ENCODE measurements at places on chromosomes 5 and 9.
A peak's percentile ranks its signal among the peaks of the same experiment; 100 is the strongest.

GRCh38 chr5:72034770-72035169 is 72.5 kb upstream of the MAP1B start:
- no peak for DNase-seq

DNA sequence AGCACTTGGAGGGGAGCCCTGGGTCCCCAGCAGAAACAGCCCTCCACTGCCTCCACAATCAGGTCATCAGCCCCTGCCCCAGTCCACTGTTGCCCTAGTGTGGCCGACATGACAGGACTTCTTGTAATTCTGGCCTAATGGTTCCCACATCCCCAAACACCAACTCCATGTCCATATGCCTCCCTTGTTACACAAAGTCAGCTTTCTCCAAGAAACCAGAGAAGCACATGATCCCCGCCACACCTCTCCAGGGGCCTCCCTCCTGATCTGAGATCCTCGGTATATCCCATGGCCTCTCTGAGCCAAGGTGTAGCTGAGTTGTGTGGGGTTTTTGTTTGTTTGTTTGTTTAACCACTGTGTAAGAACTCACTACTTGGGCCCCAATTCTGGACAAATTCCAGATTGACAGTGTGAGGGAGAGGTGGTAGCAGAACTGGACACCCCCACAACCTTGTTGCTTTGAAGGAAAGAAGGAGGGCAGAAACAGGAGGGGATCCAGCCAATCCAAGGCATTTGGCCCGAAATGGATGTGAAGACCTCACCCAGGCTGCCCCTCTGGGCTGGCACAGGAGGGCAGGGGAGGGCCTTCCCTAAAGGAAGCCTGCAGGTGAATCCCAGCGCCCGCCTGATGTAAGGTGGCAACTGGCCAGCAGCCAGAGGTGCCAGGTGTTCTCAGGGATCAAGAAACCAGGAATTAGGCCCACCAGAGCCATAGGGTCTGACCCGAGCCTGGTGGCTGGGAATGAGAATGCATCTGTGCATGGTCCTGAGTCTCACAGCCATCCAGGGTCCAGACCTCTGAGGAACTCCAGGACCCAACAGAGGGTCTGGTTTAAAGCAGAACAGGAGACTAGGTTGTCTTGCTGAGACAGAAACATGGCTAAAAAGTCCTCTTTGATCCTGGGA is 13.4 kb downstream of the IRF1 start:
- no peak for DNase-seq

DNA sequence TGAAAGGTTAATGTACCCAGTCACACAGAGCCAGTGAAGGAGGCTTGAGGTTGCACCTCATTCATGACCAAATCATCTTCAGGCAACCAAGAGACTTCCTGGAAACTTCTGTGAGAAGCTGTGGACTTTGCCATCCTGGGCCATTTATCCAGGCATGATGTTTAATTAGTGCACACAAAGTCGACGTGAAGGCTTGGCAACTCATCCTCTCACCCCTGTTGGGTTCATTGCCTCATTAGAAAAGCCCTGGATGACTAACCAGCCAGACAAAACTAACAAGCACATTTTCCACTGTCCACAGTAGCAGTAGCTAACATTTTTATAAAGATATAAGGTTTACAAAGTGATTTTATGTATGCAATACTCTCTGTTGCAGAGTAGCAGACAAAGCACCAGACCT is 65.7 kb upstream of the ZNF462 start:
- no peak for DNase-seq

GRCh38 chr9:34179213-34180136 is 632 bp downstream of the UBAP1 start:
- no peak for DNase-seq

DNA sequence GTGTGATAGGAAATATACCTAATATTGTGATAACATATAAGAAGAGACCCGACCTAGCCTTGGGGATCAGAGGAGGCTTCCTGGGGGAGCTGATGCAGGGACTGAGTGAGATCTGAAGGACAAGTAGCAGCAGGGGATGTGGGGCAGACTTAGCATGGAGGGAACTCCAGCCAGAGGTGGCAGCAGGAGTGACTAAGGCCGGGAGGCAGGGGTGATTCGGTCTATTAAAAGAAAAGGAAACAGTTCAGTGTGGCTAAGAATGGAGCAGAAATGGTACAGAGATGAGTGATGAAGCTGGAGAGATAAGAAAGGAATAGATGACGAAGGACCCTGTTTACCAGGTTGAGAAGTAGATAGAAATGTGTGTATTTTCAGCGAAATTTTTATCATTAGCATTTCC is 408.8 kb downstream of the ENC1 start:
- DNase-seq: no peak

DNA sequence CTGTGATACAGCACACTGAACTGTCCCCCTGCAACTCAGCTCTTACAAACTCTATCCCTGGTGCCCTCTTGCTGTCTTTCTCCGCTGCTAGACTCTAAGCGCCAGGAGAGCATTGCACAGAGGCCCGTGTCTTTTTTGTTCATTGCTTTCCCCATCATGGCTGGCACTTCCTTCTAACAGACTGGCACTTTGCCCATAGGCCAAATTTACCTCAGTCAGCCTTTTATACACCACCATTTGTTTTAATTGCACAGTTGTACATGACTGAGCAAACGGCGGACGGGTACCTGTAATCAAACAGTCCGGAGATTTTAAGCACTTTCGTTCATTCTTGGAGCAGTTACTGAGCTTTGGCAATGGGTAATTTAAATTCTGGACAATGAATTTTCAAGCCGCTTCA is 102.2 kb upstream of the CLINT1 start:
- DNase-seq: no peak

GRCh38 chr5:116063950-116064349 is 20.9 kb upstream of the COMMD10 start:
- DNase-seq: no peak

DNA sequence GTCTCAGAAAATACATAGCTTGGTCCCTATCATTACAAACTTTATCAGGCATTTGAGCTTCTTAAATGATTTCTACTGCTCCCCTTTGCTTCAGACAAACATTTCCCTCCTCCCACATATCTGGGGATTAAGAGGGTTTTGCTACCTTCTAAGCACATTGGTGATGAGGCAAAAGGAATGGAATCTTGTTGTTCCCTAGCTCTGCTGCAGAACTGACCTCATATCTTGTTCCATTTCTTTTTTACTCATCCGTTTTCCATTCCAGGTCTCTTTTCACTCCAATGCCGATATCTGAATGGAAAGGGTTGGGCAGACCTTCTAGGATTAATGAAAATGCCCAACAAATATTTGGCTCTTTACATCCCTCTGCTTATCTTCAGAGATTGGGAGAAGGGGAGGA is 444.6 kb downstream of the ZNF608 start:
- DNase-seq: no peak

GRCh38 chr5:149922950-149923349 is 21.6 kb downstream of the PDE6A start:
- no peak for DNase-seq

GRCh38 chr5:639253-639530 is 27.1 kb downstream of the CEP72 start:
- no peak for DNase-seq

DNA sequence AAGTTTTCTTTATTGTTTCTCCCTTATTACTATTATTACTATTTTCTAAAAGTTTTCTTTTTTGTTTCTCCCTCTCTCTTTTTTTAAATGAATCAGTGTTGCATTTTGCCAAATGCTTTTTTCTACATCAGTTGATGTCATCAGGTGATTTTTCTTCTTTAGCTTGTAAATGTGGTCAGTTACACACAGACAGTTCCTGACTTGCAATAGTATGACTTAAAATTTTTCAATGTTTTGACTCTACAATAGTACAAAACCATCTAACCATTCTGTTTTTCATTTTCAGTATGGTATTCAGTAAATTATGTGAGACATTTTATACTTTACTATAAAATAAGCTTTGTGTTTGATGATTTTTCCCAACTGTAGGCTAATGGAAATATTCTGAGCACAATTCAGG is 443.0 kb downstream of the GADD45G start:
- no peak for DNase-seq

GRCh38 chr9:80351612-80352011 is 779.8 kb downstream of the TLE4 start:
- no peak for DNase-seq

- DNase-seq: no peak
Observed at GRCh38 chr9:131980267-131981016, 99.2 kb downstream of the MED27 start.

DNA sequence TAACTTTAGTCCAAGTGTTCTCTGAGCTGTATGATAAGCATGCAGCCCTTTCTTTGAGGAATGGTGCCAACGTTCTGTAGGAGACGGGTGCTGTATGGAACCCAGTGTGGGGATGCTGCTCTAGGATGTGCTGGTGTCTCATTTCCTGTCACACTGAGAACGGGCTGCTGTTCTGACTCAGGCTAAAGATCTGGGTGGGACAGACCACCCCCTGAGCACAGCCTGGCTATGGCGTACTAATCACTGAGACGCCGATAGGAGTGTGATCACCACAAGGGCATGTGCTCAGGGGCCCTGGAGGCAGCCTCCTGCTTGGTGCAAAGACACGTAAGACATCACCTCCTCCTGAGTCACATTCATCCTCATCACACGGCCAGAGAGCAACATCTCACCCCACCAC is 240.4 kb downstream of the IRX2 start:
- DNase-seq: no peak

GRCh38 chr9:95297316-95297715 is 20.2 kb downstream of the FANCC start:
- no peak for DNase-seq

DNA sequence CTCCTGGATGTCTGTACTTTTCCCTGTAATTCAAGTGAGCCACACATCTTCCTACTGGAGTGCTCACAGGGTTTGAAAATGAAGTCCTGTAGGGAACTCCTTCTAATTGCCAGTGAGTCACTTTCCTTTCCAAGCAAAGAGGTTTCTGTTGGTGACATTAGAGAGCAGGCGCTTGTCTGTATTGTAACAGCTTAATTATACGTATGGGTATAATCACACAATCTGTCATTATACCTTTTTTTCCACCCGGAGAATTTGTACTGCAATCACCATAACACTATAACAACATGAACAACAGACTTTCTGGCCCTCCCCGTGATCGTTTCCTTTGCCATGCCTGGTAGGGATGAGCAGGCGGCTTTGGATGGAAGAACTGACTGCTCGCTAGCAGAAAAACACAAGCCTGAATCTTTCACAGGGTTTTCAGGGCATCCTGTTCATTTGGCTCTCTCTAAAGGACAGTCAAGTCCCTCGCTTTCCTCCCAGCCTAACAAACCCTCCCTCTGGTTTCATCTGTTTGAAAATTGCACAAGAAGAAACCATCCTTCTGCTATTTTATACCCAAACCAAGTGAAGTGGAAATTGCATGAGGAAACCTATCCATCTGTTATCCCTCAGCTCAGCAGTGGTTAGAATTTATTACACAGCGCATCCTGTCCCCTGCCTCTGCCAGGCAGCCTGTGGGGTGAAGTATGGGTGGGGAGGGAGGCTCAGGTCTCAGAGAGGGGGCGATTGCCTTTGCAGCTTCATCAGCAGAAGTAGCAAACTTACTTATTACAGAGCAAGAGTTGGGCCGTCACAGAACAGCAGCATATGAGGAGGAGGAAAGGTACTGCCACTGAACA is 307.0 kb upstream of the TLE4 start:
- no peak for DNase-seq

DNA sequence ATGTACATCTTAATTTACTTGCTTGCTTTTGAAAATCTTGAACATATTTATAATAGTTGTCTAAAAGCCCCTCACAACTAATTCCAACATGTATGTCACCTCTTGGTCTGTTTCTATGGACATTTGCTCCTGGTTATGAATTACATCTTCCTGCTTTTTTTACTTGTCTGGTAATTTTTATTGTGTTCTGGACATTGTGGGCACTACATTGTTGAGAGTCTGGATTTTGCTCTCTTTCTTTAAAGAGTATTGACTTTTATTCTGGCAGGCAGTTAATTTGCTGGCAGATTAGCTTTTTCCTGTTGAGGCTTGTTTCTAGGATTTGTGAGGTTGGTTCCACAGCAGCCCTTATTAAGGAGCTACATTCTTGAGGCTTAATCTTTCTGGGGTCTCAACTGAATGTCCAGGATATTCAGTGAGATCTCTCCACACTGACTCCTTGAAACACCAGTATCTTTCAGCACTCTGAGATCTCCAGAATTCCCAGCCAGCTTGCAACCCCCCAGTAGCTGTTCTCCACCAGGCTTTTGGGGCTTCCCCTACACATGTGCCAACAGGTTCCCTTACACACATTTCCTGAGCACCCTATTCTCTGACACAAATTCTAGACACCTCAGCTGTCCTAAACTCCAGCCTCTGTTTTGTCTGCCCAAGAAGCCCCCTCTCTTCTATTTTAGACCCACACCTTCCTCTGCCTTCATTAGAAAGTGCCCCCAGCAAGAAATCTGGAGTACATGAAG is 27.4 kb downstream of the KIAA1191 start:
- no peak for DNase-seq

DNA sequence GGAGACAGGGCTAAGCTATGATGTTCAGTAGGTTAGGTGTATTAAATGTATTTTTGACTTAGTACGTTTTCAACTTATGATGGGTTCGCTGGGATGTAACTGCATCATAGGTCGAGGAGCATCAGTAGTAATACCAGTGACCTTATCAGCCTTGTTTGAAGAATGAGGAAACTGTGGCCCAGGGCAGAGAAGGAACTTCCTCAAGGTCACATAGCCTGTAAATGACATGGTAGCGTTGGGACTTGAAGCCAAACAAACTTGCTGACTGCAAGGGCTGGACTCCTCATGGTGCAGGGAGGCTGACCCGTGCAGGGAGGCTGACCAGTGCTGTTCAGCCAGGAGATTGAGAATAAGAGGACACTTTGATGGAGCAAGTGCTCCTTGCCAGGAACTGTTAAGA is 21.3 kb upstream of the PTPN3 start:
- DNase-seq: no peak

DNA sequence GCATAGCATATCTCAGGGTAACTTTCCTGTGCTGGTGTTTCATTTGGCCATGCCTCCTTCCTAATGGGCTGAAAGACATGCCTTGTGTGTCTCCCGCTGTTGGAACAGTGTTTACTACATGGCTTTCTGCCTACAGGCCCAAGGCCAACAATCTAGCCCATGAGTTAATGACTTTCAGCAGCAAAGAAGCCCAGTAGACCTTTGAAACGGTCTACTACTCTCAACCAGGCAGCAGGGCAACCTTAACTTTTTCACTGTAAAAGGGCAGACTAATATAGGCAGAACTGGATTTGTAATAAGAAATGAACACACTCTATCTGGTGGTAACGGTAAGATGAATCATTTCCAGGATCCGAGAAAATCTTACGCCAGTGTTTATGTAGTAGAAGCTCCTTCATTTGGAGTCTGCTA is 21.0 kb downstream of the C5orf15 start:
- no peak for DNase-seq

GRCh38 chr5:172454358-172455086 is at the start of gene SH3PXD2B:
SH3PXD2B (minus strand) TSS chr5:172454525; CDS start chr5:172454352, 173 bp downstream.
- peak; percentile 28 for DNase-seq

GRCh38 chr9:70603020-70603411 is 188.6 kb upstream of the KLF9 start:
- DNase-seq: no peak

Data from stimulated activated CD4-positive, alpha-beta T cell treated with anti-CD3 and anti-CD28 coated beads, Interleukin-1b, Interleukin-23, amount 100 ng/mL, for 4 hours (primary cell).